ENCODE measurements at places on chromosomes 3 and 15.

GRCh38 chr15:94164202-94164807, 67.1 kb upstream of the MCTP2 start:
- DNase-seq: peak; percentile 74

GRCh38 chr3:171806200-171807128, 3.8 kb downstream of the PLD1 start:
- DNase-seq: peak; percentile 65

- DNase-seq: peak; percentile 97
Measured at GRCh38 chr3:128051837-128052594, at the start of gene SEC61A1. SEC61A1 (plus strand) TSS chr3:128052437; CDS start chr3:128052553, 116 bp downstream.

DNA sequence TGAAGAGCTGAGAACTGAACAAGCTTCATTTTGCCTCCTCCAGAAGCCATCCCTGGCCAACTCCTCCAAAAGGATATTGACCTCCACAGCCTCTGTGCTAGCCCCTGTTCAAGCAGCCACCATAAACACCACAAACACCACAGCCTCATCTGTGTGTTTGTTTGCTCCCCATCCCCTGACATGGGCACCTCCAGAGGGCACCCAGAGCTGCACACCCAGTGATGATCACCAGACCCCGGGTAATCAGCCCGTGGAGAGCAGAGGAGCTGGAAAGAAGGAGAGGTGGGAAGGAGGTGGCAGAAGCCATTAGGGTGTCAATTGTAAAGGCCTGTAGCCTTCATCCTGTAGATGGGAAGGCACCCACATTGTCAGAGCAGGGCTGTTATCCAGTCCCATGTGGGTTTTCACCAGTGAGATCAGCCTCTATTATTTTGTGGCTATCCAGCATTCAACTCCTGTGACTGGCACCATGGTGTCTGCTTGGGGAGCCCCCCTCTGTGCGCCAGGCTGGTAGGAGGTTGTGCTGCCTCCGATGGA, 6.8 kb upstream of the WNT7A start:
- DNase-seq: no peak

- no peak for DNase-seq
Measured at GRCh38 chr3:4581498-4581897, 88.3 kb downstream of the ITPR1 start.

GRCh38 chr15:101357885-101358284, 62.8 kb upstream of the SNRPA1 start:
- DNase-seq: no peak

- no peak for DNase-seq
Measured at GRCh38 chr3:189954733-189955665, 165.7 kb downstream of the P3H2 start.

- no peak for DNase-seq
Measured at GRCh38 chr3:56969851-56970250, 90.6 kb upstream of the SPATA12 start.

GRCh38 chr15:41772720-41773331, 1.5 kb upstream of the MAPKBP1 start:
- DNase-seq: peak; percentile 77

DNA sequence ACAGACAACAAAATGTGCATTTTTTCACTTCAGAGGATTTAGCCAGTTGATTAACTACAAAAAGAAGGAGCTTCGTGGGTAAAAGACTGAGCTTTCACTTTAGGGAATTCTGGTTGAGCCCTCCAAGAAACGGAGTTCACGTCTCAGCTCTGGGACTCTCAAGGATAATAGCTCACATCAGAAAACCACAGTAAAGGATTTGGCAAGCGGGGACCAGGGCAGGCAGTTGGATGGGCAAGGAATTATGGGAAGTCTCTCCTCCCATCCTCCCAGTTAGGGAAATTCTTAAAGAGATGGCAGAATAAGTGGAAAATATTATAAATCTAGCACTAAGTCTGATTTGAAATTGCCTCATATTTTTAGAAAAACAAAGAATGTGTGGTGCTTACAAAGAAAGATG, 188.3 kb upstream of the EOMES start:
- no peak for DNase-seq

DNA sequence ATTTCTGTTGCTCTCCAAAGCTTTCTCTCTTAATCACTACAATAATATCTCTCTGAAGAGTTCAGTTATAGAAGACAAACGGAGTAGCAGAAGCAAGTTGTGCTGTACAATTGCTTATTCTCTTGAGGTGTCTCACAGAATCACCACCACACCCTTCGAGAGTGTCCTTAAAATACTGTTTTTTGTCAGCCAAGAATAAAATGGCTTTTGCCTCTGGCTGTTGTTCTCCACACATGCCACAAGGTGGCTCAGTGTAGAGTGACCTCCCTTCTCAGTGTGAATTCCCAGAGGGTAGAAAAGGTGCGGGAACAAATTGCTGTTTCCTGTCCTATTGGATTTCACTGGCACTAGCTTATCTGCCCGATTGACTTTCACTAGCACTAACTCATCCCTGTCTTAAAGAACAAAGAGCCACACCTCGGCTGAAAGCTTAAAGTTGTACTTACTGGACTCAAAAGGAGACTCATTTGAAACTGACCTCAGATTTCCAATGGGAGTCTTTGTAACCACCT, 134.2 kb upstream of the SATB1 start:
- peak; percentile 26 for DNase-seq

DNA sequence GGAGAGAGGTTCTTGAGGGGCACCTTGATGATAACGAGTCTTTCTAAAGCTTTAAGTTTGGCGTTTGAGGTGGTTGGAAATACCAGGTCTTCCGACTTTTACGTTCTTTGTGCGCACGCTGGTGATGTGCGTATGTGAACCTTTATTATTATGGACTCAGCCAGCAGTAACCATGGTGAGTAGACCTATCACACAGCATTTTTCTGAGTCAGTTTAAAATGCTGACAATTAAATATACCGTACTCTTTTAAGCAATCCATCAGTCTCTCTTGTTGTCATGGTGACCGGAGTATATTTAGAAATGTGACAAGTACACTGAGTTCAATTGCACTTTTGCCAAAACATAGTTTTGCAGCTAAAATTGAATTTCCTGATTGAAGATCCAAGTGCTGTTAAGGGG, 172.2 kb downstream of the LPP start:
- DNase-seq: no peak

- DNase-seq: peak; percentile 78
Measured at GRCh38 chr3:195458316-195458717, 15.5 kb upstream of the ACAP2 start.

DNA sequence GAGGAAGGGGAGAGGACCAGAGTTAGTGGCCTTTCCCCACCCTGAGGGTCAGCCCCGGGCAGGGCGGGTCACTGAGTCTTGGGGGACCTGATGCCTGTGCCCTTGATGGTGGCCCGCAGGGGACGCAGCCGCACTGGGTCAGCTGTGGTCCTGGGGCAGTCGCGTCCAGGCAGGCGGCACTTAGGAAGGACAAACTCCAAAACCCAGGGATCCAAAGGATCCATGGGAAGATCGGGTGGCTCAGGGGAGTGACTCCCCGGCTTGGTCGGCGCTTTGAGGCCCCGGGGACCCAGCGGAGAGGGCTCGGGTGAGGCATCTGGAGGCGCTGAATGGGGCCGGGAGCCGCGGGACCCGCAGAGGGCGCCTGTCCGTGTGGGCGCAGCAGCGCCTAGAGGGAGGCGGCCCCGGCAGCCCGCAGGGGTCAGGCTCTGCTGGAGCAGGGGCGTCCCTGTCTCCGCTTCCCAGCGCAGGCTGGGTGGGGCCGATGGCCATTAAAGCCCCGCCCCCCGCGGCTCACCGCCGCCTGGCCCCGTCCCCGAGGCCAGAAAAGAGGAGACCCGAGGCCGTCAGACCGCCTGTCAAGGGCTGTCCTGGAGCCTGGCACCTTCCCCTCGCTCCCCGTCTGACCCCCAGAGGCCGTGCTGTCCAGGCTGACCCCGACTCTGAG, 17.5 kb downstream of the CIDEC start:
- DNase-seq: peak; percentile 75

DNA sequence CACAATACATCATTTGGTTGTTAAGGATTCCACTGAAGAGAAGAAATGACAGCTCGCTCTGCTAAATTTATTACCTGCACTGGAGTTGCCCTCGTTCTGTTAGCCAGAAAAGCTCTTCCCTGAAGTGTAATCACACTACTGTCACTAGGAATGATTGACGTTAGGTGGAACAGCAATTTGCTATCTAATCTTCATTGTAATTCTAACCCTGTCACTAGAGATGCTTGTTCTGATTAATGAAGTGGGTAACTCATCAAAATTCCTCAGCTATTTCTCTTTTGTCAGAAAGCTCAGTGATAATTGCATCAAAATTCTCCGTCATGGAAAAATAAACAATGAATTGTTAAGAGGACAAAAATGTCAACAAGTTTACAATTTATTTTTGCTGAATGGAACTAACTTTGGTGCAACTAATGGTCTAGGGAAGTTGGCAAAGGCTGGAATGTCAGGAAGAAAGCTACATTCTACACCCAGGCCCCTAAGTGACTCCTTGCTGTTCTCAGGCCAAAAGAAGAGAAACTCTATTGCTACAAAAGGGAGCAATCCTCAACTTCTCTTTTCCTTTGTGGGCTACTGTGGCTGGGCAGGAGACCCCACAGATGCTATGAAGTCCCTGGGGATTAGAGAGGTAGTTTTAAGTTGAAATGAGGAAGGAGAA, 34.1 kb downstream of the CCDC191 start:
- no peak for DNase-seq

DNA sequence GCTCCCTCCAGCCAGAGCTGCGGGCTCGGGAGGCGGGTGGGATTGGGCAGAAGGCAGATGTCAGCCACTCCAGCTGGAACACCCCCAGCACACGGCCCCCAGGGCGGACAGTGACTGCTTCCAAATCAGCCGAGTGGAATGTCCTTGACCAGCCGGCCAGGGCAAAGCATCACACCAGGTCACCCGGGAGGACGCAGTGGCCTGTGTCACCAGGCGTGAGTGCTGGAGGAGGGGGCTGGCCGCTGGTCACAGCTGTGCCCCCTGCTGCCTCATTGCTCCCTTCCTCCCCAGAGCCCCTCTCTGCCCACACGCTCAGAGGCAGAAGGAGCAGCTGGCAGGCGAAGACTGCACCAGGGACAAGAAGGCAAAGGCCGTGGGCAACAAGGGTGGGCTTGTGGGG, 33.5 kb downstream of the NTRK3 start:
- DNase-seq: no peak

GRCh38 chr3:170531657-170532335, 54.1 kb downstream of the SLC7A14 start:
- DNase-seq: no peak

DNA sequence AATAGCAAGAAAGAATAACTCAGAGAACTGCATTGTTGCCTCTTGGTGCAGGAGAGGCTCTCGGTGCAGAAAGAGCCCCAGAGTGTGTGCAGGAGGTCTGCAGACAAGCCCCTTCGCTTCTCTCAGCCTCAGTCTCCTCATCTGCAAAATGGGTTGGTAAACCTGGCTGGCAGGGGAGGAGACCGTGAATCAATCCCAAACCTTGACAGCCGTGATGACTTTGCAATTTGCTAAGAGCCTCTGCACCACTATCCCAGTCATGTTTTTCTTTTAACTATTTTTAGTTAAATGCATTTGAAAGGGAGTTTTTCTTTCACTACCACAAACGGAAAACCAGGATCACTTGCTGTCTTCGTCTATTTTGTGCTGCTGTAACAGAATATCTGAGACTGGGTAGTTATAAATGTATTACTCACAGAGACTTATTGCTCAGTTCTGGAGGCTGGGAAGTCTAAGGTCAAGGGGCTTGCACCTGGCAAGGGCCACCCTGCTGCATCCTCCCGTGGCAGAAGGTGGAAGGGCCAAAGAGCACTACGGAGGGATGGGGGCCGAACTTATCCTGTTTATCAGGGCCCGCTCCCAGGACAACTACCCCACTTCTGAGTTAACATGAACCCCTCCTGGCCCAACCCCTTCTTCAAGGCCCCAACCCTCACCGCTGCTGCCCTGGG, 14.2 kb upstream of the IQSEC1 start:
- DNase-seq: no peak

GRCh38 chr15:60464836-60465630, 13.9 kb downstream of the ICE2 start:
- no peak for DNase-seq

GRCh38 chr15:38002883-38003477, 68.5 kb downstream of the TMCO5A start:
- peak; percentile 58 for DNase-seq

DNA sequence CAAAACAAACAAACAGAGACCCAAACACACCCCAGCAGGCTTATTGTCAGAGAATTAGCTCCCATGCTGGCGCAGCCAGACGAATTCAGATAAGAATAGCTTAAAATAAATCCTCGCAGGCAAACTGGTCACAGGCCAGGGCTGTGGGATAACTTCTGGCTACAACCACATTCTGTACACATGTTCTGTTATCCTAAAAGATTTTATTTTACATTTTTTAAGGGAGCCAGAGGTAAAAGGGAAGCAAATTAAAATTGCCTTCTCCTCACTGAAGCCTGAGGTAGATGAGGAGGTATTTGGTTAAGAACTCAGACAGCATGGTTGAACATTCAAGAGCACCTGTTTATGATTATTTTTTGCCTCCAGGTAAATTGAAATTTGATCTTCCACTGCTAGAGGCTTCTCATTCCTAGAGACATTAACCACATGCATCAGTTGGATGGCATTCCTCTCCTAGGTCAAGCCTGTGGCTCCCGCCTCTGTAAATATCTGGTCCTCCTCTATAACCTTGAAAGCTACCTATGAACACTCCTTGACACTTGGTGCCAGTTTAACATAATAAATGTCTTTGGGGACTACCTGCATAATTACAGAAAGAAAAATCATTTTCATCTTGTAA, 190.3 kb downstream of the SATB1 start:
- no peak for DNase-seq

DNA sequence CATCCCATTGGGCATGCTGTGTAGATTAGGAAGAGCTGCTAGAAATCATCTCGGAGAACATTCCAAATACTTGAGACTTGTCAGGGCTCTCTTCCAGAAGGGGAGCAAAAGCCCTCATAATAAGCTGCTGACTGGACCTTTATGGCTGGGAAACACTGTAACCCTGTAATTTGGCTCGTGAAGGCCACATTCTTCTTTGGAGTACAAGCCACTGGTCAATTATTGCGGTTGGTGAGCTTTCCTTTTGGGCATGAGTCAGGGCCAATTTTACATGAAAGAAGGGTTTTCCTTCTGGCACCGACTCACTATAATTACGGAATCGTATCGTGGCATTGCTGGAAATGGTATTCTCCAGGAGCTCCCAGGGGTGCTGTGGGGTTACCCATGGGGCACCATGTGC, 434.5 kb upstream of the RGMA start:
- no peak for DNase-seq

GRCh38 chr15:97961067-97961954, 808 bp downstream of the ARRDC4 start:
- DNase-seq: peak; percentile 28

All from erythroblast (primary cell).